ENCODE measurements at places on chromosomes 11 and 22. TPM values are rescaled to one million over a fixed set of nuclear protein-coding genes. Genes with fewer than 3 reads are reported as not detected.

Gene KRTAP5-3
- total RNA-seq = not detected

Gene DDTL
- total RNA-seq = not detected

Gene CRACR2B
- total RNA-seq = 11.3 TPM

Gene CCDC116
- 0.59 TPM for total RNA-seq

Gene LRRC56
- 1.7 TPM for total RNA-seq

Gene NRXN2
- total RNA-seq = 0.40 TPM

Gene NXPE4
- not detected for total RNA-seq

Gene DNAJC4
- 29.7 TPM for total RNA-seq

Gene TMPRSS5
- 0.61 TPM for total RNA-seq

Gene CBLIF
- not detected for total RNA-seq

Gene C11orf65
- total RNA-seq = not detected

Gene SPON1
- not detected for total RNA-seq

Gene RFPL3
- total RNA-seq = not detected

Gene OR52R1
- not detected for total RNA-seq
